ENCODE measurements at places on chromosomes 1 and 21.

DNA sequence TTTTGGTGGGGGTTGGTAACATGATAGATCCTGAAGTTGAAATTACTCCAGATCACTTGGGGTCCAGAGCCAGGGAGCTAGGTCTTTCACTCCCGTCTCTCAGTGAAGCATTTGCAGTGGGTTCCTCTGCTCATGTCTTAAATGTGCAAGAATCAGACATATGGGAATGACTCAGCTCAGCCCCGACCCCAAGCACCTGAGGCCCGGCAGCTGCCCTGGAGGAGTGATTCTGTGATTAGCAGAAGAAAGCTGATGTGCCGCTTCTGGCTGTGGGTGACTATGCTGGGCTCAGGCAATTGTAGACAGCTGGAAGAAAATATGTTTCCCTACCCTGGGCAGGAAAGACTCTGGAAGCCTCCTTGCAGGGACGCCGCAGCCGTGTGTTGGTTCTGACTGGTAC, 601.7 kb downstream of the NPHP4 start:
- no peak for DNase-seq

DNA sequence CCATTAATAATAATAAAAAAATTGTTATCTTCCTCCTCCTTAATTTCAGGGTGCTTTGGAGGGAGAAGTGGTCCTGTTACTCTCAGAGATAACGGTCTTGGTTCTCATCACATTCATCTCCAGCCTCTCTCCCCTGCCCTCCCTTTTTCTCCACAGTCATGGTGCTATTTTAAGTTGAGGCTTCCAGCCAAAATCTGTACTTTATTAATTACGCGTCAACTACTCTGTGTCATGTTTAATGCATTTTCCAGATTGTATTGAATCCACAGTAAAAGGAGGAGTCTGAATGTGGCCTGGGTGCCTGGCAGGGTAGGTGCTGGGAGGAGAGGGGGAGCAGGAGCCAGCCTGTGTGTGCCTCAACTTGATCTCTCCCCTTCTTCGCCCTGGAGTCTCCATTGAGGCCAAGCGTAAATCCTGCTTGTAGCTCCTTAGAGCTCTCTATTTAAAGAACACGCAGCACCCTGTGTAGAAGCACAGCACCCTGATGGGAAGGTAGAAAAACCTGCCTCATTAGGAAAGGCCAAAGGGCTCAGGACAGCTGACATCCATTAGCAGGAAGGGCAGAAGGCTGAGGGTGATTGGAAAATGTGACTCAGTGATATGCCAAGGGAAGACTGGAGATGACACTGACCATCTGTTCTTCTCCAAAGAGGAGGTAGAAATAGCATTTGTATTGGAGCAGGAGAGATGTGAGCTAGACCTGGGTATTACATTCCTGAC, 82.4 kb downstream of the PLXNA2 start:
- DNase-seq, result no peak

GRCh38 chr1:81802707-81803430, 2.1 kb downstream of the ADGRL2 start:
- no peak for DNase-seq

GRCh38 chr1:117098287-117098890, 23.2 kb downstream of the TRIM45 start:
- no peak for DNase-seq

- no peak for DNase-seq
Observed at GRCh38 chr1:209869291-209870149, 41.7 kb downstream of the UTP25 start.

- DNase-seq, result no peak
Observed at GRCh38 chr21:27250366-27250765, 283.5 kb upstream of the ADAMTS5 start.

DNA sequence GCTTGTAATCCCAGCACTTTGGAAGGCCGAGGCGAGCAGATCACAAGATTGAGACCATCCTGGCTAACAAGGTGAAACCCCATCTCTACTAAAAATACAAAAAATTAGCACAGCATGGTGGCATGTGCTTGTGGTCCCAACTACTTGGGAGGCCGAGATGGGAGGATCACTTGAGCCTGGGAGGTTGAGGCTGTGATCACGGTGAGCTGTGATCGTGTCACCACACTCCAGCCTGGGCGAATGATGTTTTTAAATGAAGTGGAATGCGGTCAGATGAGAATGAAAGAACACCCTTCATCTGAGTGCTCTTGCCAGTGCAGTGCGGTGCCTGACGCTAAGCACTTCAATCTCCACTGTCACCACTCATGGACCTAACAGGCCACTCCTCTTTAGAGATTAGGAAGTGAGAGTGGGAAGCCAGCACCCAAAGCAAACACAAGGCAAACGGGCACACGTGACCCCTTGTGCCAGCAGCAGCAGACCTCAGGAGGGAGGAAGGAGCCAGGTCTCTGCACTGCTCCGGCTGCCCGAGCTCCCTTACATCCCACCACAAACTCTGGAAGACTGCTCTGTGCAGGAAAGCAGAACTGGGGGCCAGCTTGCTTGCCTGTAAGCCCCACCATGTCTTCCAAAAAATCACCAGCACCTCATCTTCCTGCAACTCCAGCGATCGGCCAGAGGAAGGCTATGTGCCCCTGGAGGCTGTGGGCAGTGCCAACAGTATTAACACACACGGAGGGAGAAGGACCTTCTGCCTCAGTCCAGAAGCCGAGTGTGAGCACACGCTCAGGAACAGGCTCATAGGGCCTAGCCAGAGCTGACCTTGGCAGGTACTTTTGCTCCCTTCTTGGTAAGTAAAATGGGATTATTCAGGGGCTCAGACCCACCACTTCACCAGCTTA, 9.7 kb downstream of the CTNNBIP1 start:
- DNase-seq, result no peak

GRCh38 chr1:117117697-117118096, 3.9 kb downstream of the TRIM45 start:
- no peak for DNase-seq

- DNase-seq, result no peak
Observed at GRCh38 chr1:237041461-237041794, 556 bp upstream of the RYR2 start.
